ENCODE measurements at places on chromosomes 2 and 18.

DNA sequence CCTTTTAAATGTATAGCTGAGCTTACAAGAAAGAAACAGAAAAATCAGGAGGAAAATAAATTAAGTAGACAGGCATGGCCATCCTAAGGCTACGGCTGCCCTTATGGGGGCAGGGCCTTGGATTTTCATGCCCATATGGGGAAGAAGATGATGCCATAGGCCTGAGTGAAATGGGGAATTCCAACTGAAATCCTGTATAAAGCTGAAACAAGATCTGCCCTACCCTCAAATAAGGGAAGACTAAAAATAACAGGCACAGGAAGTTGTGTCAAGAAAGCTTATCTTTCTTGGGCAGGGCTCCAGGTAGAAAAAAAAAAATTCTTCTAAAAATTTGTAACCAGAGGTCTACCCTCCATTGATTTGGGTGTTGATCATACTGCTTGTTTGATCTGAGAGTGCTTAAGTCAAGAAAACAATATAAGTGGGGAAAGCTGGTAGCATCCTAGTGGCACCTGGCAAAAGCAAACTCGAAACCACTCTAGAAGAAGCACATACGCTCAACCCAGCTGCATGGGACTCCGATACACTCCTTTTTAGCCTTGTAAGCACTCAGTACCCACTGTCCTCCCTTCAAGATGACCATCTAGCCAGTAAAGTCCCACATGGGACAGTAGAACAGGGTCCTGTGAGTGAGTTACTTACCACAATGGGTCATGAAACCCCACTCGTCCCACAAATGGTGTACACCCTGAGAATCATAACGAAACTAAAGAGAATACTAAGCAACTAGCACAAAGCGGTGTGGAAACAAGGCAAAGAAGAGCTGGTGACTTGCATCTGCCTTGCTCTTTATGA lies 22.3 kb downstream of the DNAH7 start:
- DNase-seq = no peak

DNA sequence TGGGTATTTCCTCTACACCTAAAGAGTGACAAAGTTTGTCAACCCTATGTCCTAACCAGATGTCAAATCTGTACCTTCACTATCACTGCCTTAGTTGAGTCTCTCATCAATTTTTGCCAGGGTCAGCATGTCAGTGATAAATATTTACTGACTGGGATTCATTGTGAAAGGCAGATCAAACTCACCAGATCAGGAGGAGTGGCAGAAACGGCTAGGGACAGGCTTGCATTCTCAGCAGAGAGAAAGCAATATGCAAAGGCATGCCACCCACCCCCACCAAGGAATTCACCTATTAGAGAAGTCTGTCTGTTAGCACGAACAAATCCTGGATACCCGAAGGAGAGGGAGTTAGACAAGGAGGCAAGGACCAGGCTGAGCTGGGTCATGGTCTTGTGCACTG lies 62.6 kb downstream of the PTPN2 start:
- DNase-seq = no peak

- DNase-seq = no peak
Observed at GRCh38 chr2:147468349-147468748, 376.5 kb upstream of the ACVR2A start.

GRCh38 chr2:151861174-151861573 lies 33.0 kb upstream of the ARL5A start:
- DNase-seq = no peak

DNA sequence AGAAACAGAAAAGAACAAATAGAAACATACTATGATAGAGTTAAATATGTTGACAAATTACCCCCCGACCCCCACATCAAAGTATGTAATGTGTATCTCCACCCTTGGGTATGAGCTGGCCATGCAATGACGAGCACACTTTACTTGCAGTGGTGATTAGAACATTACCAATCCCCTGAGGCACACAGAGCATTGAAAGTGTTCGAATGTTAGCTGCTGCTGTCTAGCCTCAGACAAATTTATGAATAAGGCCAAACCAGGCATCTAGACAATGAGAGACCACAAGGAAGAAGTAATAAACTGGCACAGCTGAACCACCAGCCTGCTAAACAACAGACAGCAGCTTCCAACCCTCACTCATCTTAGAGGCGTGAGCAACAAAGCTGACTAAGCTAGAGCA lies 380.5 kb downstream of the DSEL start:
- DNase-seq = no peak

- DNase-seq = no peak
Observed at GRCh38 chr2:148979919-148980277, 58.6 kb upstream of the LYPD6B start.

DNA sequence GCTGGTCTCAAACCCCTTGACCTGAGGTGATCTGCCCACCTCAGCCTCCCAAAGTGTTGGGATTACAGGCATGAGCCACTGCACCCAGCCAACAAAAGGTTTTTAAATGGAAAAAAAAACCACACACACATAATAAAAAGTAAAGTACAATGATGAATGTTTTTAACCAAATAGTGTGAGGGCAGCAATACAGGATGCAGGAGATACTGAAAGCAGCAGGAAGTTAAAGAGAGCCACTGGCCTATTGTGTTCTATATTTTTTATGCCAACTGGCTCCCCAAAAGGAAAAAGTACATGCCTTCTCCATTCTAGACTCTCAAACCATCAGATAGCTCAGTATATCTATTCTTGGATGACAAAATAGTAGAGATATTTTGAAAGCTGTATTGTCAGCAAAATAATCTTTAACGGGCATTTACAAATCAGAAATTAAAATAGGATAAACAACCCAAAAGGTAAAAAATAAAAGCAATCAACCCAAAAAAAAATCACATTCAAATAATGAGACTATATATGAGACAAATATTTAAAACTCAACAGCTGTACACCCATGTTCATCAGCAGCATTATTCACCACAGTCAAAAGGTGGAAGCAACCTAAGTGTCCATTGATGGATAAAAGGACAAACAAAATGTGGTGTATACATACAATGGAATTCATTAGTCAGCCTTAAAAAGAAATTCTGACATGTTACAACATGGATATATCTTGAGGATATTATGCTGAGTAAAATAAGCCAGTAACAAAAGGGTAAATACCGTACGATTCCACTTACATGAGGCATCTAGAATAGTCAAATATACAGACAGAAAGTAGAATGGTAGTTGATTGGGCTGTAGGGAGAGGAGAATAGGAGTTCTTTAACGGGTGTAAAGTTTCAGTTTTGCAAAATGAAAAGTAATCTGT lies 26.2 kb downstream of the GPATCH11 start:
- DNase-seq = no peak

DNA sequence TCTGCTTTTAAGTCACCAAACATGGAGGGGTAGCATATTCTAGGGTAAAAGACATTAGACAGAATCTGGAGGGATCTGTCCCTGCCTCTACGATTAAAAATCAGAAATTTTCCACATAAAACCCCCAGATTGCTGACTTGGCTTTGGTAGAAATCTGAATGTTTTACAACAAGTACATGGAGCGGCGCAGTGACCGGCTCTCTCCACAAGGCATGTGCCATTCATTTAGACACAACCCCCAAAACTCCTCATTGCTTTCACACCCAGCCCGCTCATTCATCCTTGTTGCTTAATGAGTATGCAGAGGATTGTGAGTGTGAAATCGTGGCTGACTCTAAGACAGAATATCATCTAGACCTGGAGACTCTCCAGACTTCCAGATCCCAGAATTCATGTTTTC lies 140.6 kb downstream of the CNTNAP5 start:
- no peak for DNase-seq

DNA sequence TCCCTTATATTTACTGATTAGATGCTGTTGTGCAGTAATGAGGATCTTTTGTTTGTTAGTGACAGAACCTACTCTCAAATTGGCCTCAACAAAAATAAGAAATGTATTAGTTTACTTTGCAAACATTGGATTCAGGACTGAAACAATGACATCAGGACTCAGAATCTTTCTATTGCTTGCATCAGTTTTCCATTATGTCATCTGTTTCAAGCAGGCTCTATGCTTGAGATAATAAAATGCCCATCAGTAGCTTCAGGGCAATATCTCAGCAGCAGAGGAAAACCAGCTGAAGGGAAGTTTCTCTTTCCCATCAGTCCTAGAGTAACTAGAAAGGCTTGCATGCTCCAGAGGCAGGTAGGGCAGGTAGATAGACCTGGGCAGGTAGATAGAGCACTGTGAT lies 375.5 kb upstream of the SLC8A1 start:
- DNase-seq = no peak

- no peak for DNase-seq
Observed at GRCh38 chr18:60176259-60176658, 196.3 kb downstream of the MC4R start.

GRCh38 chr2:152490686-152491455 lies 155.9 kb downstream of the FMNL2 start:
- DNase-seq = no peak

DNA sequence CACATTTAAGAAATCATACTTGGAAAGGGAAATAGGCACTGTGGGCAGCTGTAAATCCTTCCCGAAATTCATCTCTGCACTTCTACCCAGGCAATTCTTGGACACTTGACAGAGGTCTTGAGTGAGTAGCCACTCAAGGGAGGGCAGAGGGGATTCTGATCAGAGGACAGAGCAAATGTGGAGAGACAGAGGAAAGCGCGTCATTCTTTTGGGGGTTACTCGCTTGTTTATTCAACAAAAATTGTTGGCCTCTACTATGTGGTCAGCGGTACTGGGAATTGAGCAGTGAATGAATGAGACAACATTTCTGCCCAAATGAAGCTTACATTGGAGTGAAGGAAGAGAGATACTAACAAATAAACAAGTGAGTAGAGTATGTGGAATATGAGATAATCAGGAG lies 41.4 kb upstream of the YES1 start:
- no peak for DNase-seq

DNA sequence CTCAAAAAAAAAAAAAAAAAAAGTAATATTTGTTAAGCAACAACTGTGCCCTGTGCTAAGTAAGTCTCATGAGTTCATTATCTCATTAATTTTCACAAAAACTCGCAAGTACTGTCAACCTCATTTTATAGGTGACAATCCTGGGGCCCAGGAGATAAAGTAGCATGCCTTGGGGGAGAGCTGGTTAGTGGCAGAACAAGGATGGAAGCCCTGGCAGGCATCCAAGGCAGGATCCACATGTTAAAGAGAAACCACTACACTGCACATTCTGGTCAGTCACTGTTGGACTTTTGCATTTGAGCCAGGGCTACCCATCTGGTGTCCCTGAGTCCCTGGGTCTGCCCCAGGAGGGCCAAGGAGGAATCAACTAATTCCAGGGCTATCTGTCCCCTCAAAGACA lies 54.6 kb downstream of the ZFP36L2 start:
- no peak for DNase-seq

GRCh38 chr2:1989216-1989615 lies 244.9 kb upstream of the PXDN start:
- DNase-seq = no peak

DNA sequence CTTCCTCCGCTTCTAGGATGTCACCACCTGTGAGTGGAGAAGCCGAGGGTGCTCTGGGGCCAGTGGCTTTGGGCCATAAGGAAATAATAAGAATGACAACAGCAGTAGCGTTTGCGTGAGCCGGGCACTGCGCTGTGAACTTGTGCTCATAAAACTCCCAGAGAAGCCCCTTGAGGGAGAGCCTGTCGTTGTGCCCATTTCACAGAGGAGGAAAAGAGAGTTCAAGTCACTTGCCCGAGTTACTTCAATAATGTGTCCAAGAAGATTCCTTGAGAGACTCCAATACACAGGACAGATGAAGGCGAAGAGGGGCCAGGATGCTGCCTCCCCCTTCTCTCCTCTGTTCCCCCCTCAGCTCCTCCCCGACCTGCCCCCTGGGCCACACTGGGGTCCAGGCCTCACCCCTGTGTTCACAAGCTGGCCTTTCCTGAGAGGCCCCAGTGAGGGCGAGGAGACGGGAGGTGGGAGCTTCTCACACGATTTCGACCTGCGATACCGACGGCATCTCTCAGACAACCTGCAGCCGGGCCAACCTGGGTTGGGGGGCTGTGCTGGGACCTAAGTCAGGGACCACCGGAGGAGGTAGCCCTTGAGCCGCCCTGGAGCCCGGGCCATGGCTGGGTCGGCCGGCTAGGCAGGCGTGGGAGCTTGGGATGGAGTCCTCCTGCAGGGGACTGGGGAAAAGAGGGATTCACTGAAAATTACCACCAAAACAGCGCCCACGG lies 53.5 kb upstream of the UBE2F start:
- no peak for DNase-seq

- DNase-seq = no peak
Observed at GRCh38 chr2:9252002-9252357, 45.4 kb downstream of the ASAP2 start.

GRCh38 chr2:65388051-65388531 lies 44.3 kb downstream of the SPRED2 start:
- no peak for DNase-seq

- DNase-seq = no peak
Observed at GRCh38 chr2:186639939-186640338, 50.1 kb downstream of the ITGAV start.

DNA sequence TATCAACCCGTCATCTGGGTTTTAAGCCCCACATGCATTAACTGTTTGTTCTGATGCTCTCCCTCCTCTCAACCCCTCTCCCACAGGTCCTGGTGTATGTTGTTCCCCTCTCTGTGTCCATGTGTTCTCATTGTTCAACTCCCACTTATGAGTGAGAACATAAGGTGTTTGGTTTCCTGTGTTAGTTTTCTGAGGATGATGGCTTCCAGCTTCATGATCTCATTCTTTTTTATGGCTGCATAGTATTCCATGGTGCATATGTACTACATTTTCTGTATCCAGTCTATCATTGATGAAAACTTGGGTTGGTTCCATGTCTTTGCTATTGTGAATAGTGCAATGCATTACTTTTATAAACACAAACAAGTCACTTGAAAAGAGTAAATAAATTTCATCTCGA lies 7.0 kb upstream of the INPP1 start:
- DNase-seq = no peak

DNA sequence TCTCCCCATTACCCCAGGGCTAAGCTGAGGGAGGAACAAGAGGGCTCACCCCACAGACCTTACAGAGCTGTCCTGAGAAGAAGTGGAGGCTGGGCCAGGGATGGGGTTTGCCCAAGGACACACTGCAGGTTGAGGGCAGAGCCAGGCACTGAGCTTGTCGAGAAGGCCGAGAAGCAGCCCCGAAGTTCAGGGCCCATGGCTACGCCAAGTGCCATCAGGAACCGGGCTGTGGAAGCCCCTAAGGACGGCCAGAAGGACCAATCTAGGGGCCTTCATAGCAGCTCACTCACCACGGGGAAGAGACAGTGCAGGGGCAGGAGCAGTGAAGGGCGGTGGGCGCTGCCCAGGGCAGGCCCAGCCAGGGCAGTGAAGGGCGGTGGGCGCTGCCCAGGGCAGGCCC lies 18.6 kb upstream of the AGXT start:
- no peak for DNase-seq

- DNase-seq = no peak
Observed at GRCh38 chr2:2639251-2640139, 308.4 kb upstream of the MYT1L start.

DNA sequence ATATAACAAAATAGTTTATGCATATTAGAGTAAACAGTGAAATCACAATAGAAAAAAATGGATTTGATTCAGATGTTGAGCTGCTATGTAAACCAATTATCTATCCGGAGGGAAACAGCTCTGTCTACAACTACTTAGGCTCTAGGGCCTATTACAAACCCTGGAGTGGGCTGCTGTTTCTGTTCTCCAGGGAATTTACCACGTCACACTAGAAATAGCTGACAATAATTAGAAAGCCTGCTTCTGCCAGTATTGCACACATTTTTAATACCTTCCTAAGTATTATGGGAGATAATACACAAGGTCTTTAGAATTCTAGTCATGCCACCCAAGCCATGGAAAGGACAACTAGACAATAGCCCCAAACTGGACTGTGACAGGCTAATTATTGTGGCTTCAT lies 411.1 kb downstream of the FIGN start:
- no peak for DNase-seq

All from stimulated activated CD4-positive, alpha-beta T cell treated with anti-CD3 and anti-CD28 coated beads, TNF-alpha, amount 100 ng/mL, for 4 hours (primary cell).